Central memory CD4-positive, alpha-beta T cell (primary cell): ENCODE measurements at places on chromosomes 4 and X.

- no peak for DNase-seq
Measured at GRCh38 chrX:150610446-150610845, 42.0 kb downstream of the MTM1 start.

DNA sequence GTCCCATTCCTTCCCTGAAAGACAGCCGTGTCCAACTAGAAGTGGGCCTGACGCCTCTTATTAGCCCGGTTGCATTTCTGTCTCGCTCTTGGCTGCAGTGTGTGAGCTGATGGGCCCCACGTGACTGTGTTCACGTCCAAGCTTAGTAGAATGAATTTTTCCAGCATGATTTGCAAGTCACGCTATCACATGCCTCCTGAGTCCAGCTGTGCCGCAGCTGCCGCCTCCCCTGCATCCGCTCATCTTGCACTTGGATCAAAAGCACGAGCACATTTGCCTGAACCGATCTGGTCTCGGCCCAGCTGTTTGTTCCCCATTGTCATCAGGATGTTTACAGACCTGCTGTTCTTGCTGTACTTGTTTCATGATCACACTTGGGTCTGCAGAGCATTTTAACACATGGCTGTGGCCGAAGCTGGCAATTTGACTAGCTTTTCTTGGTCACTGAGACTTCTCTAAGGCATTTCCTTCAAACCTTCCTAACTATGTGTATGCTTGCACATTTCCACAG lies 126.5 kb downstream of the KIT start:
- no peak for DNase-seq

GRCh38 chr4:100809506-100809905 lies 291.7 kb upstream of the EMCN start:
- DNase-seq: no peak

DNA sequence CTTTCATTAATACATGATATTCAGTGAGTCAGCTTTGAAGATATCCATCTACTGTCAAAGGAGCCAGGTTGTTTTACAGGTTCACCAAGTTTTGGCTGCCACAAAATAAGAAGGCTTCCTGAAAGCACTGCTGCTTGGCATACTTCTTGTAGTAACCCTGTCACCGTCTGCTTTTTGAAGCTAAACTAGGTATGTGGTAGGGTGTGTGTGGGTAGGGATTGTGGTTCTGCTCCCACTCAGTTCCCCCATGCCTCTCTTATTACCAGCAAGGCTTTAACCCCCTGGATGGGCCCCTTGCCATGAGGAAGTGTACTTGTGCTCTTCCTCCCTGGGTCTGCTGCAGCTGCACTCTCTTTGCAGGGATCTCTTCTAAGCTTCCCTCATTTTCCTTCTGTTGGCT lies 191.2 kb downstream of the BANK1 start:
- DNase-seq: no peak

- no peak for DNase-seq
Measured at GRCh38 chr4:55509266-55509665, 37.4 kb downstream of the CLOCK start.

DNA sequence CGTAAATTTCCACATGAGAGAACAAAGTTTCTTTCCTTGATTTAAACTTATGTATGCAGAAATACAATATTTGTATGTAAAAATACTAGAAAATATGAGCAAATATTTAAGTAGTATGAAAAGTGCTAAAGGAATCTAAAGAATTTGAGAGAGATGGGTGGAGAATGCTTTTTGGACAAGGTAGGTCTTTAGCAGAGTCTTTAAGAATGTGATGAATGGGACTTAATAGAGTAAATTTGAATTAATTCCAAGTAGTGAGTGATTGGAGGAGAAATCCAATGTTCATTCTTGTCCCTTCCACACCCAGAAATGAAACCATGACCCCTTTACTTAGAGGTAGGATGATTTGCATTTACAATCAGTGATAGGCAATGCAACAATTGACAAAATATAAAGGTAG lies 570.9 kb upstream of the ZFP42 start:
- DNase-seq: no peak

GRCh38 chr4:7190278-7190594 lies 2.1 kb upstream of the SORCS2 start:
- DNase-seq: no peak

GRCh38 chrX:29693912-29694311 lies 521.5 kb upstream of the MAGEB2 start:
- DNase-seq: no peak

- DNase-seq: peak; percentile 53
Measured at GRCh38 chrX:107825698-107826237, at the start of gene MID2. MID2 (plus strand) TSS chrX:107825866; CDS start chrX:107826427, 561 bp downstream.

DNA sequence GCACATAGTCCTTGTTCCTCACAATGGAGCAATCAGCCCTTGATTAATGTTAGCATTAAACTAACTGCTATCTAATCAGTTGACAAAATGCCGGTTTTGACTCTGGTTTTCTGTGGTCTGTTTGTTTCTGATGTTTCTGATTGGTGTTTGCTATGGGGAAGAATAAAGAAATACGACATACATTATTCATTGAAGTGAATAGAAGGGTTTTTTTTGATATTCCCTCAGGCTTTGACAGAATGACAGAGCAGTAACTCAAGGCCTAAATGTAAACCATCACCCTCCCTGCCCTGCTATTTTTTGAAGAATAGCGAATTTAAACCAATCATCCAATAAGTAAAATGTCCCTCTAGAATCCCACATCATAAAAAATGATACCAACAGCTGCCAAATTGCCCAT lies 65.5 kb upstream of the HS3ST1 start:
- no peak for DNase-seq

DNA sequence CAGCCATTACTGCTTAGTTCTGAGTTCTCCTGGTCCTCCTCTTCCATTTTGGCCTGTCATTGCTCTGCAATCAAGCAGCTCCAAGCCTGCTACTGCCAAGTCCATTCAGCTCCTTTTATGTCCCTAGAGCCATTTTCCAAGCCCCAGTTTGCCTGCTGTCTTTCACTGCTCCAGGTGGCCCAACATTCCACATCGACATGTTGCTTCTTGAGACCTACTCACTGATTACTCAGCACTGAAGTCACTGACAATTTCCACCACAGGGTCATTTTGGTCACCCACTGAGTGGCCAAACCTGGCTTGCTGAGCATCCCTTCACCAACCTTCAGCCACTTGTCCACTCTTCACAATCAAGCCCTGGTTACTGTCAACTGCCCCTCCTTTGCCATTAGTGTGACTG lies 27.2 kb downstream of the LRIT3 start:
- DNase-seq: no peak

GRCh38 chrX:154797006-154797405 lies 8.3 kb downstream of the MPP1 start:
- DNase-seq: no peak

DNA sequence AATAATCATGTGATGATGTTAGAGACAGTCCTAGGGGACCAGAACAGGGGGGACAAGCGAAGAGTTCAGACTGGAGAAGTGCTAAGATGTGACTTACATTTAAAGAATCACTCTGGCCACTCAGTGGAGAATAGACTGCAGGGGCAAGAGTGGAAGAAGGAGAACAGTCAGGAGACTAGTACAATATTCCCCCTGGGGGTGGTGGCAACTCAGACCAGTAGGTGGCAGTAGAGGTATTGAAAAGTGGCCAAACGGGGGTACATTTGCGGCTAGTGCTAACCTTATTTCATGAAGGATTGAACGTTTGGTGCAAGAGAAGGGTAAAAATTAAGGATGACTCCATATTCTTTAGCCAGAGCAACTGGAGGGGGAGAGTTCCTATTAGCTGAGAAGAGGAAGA lies 2.7 kb upstream of the BMX start:
- peak; percentile 31 for DNase-seq

- DNase-seq: peak; percentile 3
Measured at GRCh38 chr4:182478475-182478874, 235.3 kb downstream of the TENM3 start.

DNA sequence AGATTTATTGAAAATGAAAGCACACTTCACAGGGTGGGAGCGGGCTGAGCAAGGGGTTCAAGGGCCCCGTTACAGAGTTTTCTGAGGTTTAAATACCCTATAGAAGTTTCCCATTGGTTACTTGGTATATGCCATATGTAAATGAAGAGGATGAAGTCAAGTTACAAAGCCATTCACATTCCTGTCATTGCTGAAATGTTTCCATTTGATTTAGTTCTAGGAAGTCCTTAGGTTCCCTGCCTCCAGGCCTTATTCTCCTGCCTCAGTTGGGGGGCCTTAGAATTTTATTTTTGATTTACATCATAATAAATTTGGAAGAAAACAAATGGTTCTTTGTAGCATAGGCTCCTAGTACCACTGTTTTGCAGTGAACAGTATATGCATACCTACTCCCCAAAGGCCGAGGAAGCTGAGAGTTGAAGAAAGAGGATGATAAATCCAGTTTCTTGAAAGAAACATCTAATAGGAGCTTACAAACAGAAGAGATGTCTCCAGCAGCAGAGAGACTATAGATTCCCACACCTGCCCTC lies 31.8 kb downstream of the SERTM2 start:
- no peak for DNase-seq

DNA sequence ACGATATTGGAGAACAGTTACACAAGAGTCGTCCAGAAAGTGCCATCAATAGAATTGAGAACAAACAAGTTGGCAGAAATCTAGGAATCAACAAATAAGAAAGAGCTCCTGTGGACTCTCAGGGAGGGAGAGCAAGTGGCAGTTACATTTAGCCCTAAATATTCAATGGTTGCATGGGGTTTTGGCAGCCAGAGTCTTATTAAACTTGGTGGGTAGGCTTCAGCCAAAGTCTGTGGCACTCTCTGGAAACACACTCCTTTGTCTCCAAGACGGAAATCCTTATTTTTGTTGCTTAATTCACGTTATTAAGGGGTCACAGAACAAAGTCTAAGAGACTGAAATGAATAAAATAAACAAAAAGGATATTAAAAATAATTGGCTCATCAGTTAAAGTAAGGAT lies 742.2 kb upstream of the ATOH1 start:
- no peak for DNase-seq

DNA sequence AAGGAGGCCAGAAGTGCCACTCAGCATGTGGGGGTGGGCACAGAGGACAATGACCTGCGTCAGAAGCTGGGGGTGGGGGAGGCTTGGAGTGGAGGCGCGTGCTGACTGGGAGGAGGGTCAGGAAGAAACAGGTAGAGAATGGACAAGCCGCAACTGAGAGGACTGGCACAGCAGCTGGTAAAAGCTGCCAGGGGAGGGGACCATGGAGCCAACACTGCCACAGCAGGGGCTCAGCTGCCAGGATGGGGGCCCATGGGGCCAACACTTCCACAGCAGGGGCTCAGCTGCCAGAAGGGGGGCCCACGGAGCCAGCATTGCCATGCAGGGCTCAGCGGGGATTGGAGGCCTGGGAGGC lies 19.1 kb downstream of the RNF212 start:
- no peak for DNase-seq

- no peak for DNase-seq
Measured at GRCh38 chr4:1379801-1380331, 26.4 kb downstream of the NKX1-1 start.

GRCh38 chrX:139739138-139739537 lies 31.2 kb upstream of the MCF2 start:
- DNase-seq: no peak

- no peak for DNase-seq
Measured at GRCh38 chr4:40479378-40479777, 144.2 kb downstream of the CHRNA9 start.

- DNase-seq: no peak
Measured at GRCh38 chrX:115679460-115679859, 118.5 kb downstream of the PLS3 start.

DNA sequence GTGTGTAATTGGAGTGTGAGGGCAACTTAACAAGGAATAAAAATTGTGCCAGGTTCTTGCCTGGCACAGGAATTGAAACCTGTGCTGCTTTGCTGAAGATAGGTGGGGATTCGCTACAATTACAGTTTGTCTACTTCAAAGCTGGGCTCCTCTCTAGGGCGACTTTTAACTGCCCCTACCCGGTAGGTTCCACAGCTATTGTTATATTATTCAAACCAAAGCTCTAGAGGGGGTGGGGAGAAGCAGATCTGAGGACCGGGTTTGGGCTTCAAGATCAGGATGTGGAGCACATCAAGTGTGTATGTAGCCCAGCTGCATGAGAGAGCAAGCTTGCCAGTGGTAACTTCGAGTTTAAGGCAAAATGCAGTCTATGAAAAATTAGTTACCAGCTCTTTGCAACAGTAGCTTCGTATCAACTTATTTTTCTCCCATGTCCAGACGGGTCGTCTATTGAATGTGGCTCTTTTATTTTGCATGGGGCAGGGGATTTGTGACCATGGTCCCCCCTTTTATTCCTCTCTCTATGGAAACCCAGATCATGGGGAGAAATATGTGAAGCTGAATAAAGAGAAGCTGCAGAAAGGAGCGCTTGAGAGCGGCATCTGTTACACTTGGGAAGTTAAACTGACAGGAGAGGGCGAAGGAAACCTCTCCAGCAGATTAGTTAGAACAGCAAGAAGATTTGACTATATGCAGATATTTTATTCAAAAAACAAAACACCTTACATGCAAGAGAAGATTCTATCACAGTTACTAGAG lies 3.2 kb upstream of the POU3F4 start:
- no peak for DNase-seq

- DNase-seq: no peak
Measured at GRCh38 chrX:39665830-39666518, 431.8 kb downstream of the BCOR start.

DNA sequence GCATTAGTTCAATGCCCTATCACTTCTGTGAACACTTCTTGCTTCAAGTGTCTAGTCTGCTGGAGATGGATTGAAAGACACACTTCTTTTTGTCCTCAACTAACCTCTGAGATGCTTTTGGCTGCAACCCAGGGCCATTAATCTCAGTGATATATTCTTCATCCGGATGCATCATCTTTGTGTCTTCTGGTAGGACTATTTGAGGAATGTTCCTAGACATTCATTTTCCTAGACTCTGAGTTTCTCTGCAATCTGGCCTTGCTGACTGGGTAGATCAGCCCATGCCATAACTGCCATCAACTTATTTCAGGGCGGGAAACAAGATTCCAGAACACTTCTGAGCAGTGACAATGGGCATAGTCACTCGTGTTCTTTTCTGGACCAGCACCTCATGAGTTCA lies 329.4 kb downstream of the PDGFC start:
- no peak for DNase-seq

DNA sequence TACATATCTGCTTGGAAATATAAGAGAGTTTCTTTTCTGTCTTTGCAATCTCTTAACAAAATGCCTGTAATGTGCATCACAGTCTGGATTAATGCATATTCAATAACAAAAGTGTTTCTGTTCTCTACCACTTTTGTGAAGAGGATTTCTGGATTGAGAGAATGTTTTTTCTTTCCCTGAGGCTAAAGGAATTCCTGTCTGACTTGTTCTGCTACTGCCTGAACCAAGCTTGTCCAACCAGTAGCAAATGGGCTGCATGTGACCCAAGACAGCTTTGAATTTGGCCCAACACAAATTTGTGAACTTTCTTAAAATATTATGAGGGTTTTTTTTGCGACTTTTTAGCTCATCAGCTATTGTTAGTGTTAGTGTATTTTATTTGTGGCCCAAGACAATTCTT lies 1133.9 kb downstream of the SH3BGRL start:
- no peak for DNase-seq

GRCh38 chrX:70995338-70995737 lies 64.4 kb upstream of the SLC7A3 start:
- DNase-seq: no peak

GRCh38 chr4:164933244-164933643 lies 44.2 kb downstream of the TRIM61 start:
- DNase-seq: no peak
